ENCODE measurements at places on chromosomes 3 and 15.

DNA sequence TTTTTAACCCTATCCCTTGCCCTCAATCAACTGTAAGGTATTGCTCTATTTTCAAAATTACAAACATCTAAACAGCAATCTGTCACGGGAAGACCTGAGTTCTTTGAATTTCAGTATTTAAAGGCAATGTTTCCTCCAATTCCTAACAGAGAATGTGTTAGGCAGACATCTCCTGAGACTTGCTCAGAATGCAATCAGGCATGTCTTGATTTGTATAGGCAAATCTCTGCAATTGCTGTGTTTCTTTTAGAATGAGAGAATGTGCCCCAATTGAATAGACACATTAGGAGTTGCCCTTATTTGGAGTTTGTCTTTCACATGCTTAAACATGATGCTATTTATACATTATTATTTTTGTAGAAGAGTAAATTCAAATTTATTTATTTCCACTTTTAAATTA is 205.6 kb downstream of the CADM2 start:
- DNase-seq = no peak

- DNase-seq = no peak
Measured at GRCh38 chr3:127682561-127682960, 9.8 kb downstream of the ABTB1 start.

- peak; percentile 79 for DNase-seq
Measured at GRCh38 chr3:32177702-32178198, 60.7 kb upstream of the CMTM8 start.

GRCh38 chr3:95629802-95630201 is 1184.6 kb upstream of the EPHA6 start:
- no peak for DNase-seq

DNA sequence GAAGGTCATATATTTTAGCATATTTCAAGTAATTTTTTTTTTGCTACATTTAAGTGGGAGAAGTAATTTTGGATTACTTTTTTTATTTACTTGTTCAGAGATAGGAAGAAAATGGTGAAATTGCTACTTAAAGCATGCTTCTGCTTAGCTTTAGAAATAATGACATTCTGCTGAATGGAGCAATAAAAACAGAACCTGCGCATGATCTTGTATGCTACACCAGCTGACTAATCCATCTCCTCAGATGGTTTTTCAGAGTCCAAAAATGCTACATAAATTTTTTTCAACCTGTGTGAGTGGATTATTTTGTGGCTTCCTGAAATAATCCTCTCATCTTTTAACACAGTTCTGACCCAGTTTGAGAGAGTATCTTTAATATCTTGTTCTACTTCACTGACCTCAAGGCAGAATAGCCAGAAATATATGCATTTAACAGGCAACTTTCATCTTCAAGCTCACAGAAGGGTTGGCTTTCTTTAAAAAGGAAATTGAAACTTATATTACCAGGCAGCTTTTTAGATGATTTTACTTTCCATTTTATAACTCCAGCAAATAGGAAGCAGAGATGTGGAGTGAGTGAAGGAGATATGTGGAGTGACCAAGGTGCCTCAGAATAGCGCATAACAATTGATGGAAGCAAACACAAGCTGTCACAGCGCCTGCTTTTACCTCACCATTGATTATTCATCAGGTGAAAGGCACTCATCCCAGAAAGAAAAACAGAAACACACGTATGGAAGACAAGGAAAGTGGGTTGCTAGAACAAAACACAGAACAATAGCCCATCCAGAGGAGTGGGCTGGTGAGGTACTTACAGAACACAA is 136.6 kb downstream of the TGFBR2 start:
- no peak for DNase-seq

GRCh38 chr15:99121691-99122410 is 17.0 kb downstream of the SYNM start:
- no peak for DNase-seq

- no peak for DNase-seq
Measured at GRCh38 chr3:37700466-37701248, 161.0 kb upstream of the CTDSPL start.

- no peak for DNase-seq
Measured at GRCh38 chr15:44790215-44790614, 53.9 kb downstream of the TRIM69 start.

GRCh38 chr3:165491487-165491886 is 295.3 kb upstream of the SLITRK3 start:
- DNase-seq = no peak

- DNase-seq = no peak
Measured at GRCh38 chr15:73957276-73957675, 31.0 kb downstream of the LOXL1 start.

DNA sequence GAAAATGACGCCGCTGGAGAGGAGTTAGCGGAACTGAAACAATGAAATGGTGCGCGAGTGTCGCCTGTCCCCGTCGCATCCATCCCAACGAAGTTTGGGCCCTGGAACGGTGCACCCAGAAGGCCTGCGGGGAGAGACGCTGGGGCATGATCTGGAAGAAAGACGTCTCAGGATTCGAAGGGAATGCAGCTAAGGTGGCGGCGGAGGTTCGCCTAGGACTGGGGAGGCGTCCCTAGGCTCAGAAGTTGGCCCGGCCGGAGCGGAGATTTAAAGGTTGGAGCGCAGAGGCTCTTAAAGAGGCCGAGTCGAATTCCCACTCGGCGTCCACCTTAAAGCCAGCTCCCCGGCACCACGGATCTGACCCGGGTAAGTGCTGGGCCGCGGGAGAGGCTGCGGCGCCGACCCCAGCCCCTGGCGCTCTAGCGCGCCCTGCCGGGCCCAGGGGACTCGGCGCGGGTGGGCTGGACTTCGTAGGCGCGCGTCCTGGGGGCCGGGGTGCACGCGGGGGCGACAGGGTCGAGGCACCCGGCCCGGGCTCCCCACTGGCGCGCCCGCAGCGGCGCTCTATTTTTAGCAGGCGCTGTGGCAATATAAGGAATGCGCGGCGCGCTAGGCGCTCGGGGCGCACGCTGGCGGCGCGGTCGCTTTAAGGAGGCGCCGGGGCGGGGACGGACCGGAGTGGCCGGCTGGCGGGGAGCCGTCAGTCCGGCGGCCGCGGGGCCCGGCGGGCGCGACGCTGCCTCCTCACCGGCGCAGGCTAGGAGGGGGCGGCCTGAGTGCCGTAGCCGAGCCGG is at the start of gene MRAS:
Gene MRAS (plus strand): TSS at position 620 of the 794 bp plus-strand sequence. CDS start 24,305 bp downstream, outside the sequence.
- peak; percentile 54 for DNase-seq

DNA sequence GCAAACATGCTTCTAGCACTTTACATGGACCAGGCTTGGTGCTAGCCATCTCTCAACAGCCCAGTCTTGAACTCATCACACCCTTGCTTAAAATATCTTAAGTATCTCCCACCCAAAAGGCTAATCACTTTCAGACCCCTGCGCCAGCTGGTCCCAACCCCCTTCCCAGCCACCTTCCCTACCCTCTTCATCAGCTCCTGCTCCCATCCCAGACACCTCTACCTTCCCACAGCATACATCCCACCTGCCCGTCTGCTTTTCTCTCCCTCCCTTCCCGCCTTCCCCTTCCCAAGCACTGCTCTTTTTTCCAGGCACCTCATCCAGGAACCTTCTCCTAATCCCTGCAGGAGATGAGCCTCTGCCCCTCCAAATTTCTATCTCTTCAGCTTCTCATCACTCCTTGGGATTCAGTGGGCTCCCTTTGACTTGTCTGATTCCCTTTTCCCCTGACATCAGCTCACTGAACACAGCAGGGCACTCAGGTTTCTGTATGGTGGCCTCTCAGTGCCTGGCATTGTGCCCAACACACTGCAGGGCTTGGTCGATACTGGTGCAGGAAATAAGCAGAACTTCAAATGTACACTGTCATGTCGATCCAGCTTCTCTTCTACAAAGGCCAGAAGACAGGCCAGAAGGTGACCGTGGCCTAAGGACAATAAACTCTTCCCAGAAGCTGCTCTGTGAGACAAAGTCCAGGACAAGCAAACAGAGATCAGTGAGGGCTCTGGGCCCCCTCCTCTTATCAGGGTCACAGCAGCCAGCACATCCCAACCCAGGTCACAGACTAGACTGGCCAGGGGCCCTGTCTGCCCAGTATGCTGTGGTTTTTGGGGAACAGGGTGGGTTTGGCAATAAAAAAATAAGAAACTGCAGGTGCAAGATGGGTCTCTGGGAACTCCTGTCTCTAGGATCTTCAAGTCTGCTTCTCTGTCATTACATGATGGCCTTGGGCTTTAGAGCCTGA is 2.2 kb upstream of the ITIH1 start:
- DNase-seq = peak; percentile 51

- DNase-seq = no peak
Measured at GRCh38 chr15:72491768-72492167, 17.6 kb downstream of the ARIH1 start.

DNA sequence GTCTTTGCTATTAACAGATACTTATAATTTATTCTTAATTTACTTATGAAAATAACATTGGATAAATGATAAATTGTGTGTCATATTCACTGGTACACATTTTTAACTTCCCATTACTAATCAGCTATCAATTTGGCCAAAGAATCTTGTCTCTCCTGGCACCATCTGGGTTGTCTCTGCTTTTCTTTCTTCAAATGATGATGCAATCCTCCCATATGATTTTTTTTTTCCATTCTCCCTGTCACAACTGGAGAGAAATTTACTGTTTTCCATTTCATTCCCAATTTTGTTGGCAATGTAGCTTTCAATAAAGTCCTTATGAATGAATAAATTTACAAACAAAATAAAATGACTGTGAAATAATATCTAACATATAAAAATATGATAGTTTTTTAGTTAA is 743.7 kb upstream of the EPHA6 start:
- no peak for DNase-seq

DNA sequence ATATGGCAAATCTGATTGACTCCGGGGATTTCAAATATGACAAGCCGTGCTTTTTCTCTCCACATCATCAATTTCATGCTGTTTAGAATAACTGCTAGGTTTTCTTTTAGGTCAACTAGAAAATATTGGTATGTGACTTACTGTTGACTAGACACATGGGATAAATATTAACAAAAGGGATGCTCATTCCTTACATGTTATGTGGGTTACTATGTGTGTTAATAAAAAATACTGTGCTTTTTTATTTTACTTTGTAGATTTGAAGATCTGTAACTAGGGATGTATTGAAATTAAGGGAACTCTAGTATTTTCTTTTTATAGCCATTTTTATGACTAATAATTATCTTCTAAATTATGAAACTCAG is 264.6 kb upstream of the COL8A1 start:
- no peak for DNase-seq

GRCh38 chr3:12967606-12968351 is 105.5 kb downstream of the IQSEC1 start:
- DNase-seq = peak; percentile 60

DNA sequence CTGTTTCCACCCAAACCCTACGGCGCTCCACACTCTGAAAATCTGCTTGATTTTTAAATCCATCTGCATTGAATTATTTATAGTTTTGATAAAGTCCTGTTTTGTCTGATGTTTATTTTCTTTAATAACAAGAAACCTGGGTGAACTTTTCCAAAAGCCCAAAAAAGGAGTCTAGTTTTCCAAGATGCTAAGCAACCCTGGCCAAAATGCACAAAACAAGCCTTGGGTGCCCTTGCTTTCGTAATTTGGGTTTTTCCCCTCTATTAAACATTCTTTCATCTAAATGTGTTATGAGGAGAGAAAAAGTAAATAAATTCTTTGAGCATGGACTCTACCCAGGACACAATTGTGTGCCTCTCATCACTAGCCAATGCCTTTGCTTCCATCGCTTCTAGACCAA is 468.9 kb downstream of the MCTP2 start:
- DNase-seq = no peak

- DNase-seq = no peak
Measured at GRCh38 chr3:114762144-114762543, 384.9 kb downstream of the ZBTB20 start.

- DNase-seq = no peak
Measured at GRCh38 chr3:14478956-14479550, 61.1 kb downstream of the GRIP2 start.

- no peak for DNase-seq
Measured at GRCh38 chr3:148758303-148758884, 60.7 kb downstream of the AGTR1 start.

GRCh38 chr15:60961541-60962485 is 267.3 kb downstream of the RORA start:
- DNase-seq = no peak

DNA sequence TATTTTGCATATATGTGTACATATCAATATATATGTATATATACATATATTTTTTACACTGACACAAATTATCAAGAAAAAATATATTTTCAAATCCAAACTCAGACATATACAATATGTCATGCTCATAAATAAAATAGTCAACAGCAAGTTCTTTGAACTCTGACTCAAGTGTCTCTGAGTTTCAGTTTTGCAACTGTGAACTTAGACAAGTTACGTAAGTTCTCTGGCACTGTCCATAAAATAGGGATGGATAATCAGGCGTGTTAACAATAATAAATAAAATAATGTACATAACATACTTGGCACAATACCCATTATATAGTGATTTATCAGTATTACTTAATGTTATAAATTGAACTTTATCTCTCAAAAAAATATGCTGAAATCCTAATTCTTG is 12.1 kb upstream of the XRN1 start:
- DNase-seq = no peak

- peak; percentile 60 for DNase-seq
Measured at GRCh38 chr3:69236812-69237707, 114.7 kb upstream of the LMOD3 start.

DNA sequence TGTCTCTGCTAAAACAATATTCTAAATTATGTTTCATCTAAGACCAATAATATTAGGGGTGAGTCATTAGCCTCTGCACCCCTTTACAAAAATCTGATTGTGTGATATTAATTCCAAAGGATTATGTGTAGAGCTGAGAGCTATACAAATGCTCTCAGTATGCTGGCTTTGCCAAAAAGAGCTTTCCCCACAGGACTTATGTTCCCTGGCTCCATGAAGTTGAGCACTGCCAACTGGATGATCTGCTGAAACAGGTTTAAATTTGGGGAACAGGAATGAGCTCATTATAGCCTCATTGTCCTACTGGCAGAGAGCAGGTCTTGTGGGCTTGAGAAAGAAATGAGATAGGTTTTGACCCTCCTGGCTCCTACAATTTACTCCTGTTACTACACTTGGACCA is 347.8 kb upstream of the LMCD1 start:
- no peak for DNase-seq

DNA sequence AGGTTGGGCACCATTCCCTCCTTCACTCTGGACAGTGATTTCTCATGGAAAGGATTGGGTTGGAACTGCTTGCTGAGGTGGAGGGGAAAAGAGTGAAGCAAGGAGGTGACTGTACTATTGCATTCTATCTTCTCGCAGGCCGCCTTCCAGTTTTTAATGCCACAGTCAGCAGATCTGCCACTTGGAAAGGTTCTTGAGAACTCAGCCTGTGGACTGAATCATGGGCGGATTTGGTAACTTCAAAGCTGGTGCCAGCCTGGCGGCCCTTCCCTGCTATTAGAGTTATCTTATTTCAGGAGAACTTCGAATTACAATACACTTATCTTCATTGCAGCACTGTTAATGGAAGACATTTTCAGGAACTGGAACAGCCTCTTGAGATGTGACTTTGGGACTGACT is 23.1 kb upstream of the SLC28A2 start:
- no peak for DNase-seq

GRCh38 chr3:54841471-54841870 is 86.4 kb downstream of the LRTM1 start:
- no peak for DNase-seq

Data from KBM-7 (cell line).